ENCODE measurements at places on chromosomes 13 and 19.

- DNase-seq, result peak; percentile 54
Observed at GRCh38 chr13:20142023-20142926, 18.6 kb downstream of the GJA3 start.

DNA sequence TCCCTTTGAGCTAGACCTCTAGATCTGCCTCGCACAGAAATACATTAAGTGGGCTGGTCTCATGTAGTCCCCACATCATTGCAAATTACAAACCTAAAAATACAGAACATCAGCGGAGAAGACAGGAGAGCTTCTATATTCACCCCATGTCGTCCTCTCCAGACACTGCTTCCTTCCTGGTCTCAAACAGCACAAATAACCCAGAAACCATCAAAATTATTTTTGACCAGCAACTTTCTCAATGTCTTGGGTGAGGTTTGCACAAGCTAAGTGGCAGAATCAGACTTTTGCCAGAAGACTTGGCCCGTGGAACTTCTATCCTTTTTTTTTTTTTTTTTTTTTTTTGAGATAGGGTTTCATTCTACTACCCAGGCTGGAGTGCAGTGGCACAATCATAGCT is 28.2 kb downstream of the CLEC17A start:
- DNase-seq, result no peak

DNA sequence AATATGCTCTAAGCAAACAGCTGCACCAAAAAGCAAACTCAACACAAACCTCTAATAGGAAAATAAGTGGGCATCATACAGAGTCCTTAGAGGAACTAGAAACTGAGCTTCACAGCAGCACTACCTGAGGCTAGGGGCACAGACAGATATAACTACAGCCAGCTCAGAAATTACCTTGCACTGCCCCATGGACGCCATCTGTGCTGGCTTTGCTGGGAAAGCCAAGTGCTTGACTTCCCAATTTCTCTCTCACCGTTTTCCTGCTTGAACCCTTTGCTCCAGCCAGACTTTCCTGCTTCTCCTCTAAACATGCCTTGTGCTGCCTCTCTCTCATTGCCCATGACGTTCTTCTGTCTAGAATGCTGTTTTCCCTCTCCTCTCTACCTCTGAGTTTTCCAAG is 29.3 kb downstream of the MTUS2 start:
- no peak for DNase-seq

DNA sequence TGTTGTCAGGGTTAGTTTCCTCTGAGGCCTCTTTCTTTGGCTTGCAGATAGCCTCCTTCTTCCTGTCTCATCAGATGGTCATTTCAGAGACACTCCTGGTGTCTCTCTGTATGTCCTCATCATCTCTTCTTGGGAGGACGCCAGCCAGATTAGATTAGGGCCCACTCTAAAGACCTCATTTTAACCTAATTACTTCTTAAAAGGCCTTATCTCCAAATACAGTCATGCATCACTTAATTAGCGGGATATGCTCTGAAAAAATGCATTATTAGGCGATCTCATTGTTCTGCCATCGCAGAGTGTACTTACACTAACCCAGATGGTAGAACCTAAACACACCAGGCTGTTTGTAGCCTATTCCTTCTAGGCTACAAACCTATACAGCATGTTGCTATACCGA is 89.0 kb downstream of the CDK8 start:
- DNase-seq, result no peak

- no peak for DNase-seq
Observed at GRCh38 chr13:74696148-74696922, 562.1 kb upstream of the KLF12 start.

- DNase-seq, result no peak
Observed at GRCh38 chr19:2288818-2289713, 7.1 kb upstream of the PEAK3 start.

- peak; percentile 95 for DNase-seq
Observed at GRCh38 chr19:9309974-9310446, 372 bp upstream of the ZNF699 start.

DNA sequence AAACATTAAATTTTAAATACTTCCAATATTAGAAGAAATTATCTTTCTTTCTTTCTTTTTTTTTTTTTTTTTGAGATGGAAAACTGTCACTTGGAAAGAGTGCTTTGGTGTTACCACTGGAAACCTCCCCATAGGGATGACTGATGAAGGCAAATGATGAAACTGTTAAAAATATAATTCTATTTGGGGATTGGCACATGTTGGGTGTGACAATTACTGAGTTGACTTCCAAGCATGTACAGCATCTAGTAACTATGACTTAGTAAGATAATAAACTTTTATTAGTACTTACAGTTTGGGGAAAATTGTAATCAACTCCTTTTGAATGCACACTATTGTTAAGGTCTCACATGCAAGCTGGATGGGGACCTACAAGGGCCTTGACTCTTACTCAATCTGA is 592.5 kb downstream of the KCTD12 start:
- DNase-seq, result no peak

- DNase-seq, result no peak
Observed at GRCh38 chr13:48778610-48779009, 124.9 kb downstream of the CYSLTR2 start.

DNA sequence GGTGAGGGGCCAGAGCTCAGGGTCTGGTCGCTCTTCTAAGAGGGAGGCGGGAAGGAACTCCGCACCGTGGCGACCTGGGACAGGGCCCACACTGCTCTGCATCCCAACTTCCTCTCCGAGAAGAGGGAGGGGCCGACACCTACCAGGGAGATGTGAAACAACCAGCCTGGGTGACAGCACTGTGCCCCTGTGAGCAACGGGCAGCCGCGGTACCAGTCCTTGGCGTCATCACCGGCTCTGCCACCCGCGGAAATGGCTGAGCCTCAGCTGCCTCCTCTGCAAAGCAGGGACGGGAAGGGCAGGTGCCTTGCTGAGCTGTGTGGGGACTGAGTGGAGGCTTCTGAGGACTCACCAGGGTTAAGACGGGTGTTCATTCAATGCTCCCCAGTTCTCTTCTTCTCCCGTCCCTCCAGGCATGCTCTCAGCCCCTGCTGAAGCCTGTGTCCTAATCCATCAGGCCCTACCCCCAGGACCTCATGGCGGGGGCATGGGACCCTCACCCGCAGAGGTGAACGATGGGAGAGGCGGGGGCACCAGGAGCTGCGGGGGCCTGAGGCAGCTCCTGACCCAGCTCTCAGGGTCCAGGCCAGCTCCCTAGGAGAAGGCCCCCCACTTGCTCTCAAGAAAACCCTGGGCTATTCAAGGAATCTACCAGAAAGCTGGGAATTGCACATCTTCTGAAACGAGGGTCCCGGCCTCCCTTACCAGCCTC is 9.3 kb downstream of the ZNF787 start:
- DNase-seq, result no peak
